ENCODE measurements at places on chromosomes 7 and 10.

GRCh38 chr10:63666836-63667383 lies 145.7 kb downstream of the REEP3 start:
- DNase-seq: no peak

DNA sequence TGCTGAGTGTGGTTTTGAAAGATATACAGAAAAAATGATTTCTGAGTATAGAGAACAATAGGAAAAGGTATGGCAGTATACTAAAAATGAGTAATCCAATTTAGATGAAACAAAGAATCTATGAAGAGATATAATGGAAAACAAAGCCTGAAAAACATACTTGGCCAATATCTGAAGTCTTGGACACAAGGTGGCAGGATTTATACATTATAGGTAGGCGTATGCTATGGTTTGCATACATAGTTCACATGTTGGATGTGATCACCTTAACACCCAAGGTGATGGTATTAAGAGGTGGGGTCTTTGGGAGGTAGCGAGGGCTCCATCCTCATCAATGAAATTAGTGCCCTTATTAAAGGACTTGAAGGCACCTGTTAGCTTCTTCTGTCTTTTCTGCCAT lies 34.5 kb upstream of the BPGM start:
- DNase-seq: no peak

- DNase-seq: no peak
Observed at GRCh38 chr10:32471232-32471631, 25.3 kb downstream of the CCDC7 start.

DNA sequence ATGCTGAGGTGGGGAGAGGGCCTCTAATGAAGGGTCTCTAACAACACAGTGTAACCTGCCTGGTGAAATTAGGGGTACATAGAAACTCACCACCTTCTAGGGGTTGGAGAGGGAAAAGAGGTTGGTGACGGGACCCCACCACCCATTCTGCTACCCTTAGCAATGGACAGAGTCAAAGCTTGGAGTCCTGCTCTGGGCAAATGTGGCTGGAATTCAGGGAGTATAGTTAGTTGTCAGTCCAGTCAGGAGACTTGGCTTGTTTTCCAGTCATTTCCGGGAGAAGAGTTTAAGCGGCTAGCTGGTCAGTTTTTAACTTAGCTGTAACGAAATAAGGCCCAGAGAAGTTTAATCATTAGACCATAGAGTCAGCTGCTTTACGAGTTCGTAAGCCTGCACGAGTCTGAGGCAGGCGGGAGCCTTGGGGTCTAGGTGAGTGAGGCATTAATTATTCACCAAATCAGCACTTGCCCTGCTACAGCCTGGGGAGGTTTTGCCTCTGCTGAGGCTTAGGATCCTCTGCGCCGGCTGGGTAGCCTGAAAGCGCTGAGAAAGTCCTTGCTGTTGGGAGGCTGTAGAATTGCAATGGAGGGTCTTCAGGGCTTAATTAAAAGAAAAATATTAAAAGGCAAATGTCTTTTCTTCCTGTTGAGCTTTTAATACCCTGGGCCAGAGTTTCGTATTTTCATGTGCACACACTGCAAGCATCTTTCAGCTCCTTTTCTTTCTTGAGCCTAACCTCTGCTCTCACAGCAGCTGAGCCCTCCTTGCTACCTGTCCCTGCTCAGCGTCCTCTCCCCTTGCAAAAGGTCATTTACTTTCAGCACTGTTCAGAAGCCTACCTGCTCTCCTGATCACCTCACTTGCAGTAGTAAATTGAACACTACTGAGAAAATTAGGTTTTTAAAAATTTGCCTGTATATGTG lies 1.5 kb upstream of the LAMB1 start:
- DNase-seq: no peak

DNA sequence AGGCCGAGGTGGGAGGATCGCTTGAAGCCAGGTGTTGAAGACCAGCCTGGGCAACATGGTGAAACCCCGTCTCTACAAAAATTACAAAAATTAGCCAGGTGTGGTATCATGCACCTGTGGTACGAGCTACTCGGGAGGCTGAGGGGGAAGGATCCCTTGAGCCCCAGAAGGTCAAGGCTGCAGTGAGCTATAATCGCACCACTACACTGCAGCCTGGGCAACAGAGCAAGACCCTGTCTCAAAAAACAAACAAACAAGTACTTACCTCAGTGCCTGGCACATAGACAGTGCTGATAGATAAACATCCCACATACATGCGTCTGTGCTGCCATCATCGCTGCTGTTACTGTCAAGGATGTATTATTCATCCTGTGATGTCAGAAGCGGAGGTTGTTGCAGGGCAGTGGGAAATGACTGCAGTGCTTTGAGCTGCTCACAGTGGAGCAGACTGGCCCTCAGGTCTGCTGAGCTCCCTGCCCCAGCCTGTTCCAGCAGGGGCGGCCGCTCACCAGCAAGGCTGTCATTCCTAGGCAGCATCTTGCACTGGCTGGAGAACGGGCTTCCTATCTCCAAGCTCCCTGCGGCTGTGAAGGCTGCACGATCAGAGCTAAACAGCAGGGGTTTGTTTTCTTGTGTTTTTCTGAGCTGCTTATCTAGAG lies 18.6 kb downstream of the FOXK1 start:
- no peak for DNase-seq

- no peak for DNase-seq
Observed at GRCh38 chr10:113709221-113709838, 29.6 kb downstream of the CASP7 start.

- DNase-seq: no peak
Observed at GRCh38 chr7:23467806-23468525, 2.3 kb downstream of the IGF2BP3 start.

DNA sequence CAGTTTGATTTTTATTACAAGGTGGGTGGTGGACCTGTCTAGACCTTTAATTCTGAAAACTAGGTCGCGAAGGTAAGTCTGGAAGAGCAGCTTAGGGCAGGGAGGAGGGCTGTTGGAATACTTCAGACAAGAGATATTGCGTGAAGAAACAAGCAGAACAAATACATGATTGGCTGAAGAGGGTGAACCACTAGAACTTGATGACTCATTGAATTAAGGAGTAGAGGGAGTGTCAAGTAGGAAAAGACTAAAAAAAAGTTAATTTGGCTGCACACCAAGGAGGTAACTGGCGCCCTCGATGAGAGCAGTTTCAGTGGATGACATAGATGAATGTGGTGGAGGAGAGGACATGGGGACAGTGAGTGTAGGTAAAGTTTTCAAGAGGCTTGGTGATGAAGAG lies 41.3 kb downstream of the WNT2 start:
- DNase-seq: no peak

DNA sequence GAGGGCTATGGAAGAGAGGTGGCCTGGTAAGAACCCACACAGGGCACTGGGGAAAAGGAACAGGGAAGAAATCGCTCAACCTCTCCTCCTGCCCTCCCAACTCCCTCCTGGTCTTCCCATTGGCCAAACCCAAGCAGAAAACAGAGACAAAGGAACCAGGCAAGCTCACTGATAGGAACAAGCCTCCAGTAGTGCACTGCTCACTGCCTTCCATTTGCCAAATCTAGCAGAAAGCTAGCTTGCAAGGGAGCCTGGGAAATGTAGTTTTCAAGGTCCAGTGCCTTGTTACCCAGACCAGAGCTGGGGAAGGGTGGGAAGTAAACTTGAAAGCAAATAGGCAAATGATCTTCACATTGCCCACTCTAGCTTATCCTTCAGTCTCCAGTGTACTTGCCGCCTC lies 556.1 kb upstream of the AUTS2 start:
- no peak for DNase-seq

DNA sequence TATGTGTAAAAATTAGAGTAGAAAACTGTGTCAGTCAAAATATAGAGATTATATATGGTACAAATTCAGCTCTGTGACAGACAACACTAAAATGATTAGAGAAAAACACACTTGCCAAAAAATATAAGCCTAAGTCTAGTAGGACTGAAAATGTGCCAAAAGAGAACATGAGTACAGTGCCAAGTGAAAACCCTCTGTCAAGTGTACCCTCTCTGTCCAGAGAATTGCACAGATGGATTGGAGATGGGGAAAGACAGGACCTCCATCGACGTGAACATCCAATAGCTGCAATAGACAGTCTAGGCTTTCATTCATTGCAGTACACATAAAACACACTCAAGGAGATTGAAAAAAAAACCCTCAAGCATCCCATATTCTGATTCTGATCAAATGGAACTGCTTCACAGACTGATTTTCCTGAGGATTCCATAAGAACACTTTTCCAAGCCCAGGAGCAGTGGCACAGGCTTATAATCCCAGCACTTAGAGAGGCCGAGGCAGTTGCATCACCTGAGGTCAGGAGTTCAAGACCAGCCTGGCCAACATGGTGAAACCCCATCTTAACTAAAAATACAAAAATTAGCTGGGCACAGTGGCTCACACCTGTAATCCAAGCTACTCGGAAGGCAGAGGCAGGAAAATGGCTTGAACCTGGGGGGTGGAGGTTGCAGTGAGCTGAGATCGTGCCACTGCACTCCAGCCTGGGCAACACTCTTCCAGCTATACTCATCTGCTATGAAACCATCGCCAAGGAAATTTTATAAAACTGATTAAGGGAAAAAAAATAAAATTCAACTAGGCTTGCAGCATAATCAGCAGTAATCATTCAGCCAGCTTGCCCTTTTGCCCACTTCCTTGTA lies 110.0 kb upstream of the TRIM24 start:
- DNase-seq: no peak

DNA sequence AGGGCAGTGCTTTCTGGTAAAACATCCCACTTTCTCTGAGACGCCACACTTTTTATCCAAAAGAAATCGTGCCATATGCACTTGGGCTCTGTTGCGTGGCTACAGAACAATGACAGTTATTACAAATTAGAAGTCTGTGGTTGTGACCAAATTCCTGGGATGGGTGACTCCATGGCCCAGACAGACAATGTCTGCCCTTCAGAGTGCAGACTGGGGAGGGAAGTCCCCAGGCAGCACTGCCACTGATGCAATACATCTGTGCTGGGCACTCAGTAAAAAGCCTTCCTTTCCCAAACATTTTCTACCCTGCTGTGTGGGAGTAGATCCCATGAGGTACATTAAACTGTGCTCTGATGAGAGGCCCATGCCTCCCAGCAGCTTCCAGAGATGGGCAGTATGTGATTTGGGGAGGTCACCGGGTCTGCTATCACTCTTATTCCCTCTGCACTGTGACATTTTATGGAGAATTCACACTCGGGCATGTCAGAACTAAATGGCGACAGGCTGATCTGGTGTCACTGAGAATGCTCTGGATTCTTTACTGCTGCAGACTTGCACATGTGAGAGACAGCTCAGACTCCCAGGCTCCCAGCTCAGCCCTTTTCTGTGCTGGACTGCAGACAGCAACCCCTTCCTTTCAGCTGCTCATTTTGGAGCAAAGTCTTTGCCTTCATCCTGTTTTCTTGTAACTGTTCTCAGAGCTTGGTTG lies 243.5 kb upstream of the ZNF32 start:
- no peak for DNase-seq

DNA sequence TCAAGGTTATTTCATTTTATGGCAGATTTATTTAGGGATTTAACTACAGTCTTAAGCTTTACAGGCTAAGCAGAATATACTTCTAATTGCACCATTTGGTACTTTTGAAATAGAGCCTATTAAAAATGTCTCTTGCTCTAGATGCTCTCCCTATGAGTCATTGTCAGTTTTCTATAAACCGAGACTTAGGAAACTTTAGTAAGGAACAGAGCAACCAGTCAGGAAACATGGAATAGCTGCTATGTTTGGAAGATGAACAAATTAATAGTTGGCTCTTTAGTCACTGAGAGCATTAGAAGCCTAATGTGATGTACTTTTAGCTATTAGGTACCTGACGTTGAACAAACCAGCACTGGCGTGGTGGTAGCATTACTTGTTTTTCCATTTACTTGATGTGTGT lies 35.3 kb downstream of the INPP5F start:
- no peak for DNase-seq

GRCh38 chr10:19245889-19246752 lies 197.5 kb downstream of the MALRD1 start:
- no peak for DNase-seq

DNA sequence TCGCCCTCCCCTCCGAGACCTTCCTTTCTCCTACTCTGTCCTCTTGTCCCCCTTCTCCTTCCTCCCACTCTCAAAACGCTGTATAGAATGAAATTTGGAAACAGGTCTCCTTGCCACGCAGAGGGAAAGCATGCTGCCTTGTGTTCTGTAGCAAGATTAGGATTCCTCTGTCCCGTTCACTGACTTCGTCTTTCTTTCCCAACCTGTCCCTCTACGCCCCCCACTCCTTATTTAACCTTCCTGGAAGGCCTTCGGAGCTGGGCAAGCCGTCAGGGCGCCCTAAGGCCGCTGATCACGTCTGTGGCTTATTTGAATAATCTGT lies 1.3 kb downstream of the HOXA9 start:
- no peak for DNase-seq

DNA sequence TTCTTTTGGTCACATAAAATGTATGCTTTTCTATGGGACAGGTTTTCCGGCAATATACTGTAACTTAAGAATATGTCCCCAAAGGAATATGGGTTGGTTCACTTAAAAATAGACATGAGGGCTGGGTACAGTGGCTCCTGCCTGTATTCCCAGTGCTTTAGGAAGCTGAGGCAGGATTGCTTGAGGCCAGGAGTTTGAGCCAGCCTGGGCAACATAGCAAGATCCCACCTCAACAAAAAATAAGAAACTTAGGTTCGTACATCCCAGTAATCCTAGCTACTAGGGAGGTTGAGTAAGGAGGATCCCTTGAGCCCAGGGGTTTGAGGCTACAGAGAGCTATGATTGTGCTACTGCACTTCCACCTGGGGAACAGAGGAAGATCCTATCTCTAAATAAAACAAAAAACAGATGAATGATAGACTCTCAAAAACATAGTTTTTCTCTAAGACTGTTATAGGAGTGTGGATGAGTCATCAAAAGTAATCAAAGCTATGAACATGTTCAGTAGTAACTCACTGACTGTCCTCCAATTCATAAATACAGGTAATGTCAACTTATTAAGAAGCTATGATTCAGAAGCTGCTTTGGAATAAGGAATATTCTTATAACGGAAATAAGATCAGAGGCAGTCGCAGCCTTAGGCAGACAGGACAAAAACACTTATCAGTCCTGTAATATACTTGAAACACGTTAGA lies 2.6 kb upstream of the SEC31B start:
- no peak for DNase-seq

DNA sequence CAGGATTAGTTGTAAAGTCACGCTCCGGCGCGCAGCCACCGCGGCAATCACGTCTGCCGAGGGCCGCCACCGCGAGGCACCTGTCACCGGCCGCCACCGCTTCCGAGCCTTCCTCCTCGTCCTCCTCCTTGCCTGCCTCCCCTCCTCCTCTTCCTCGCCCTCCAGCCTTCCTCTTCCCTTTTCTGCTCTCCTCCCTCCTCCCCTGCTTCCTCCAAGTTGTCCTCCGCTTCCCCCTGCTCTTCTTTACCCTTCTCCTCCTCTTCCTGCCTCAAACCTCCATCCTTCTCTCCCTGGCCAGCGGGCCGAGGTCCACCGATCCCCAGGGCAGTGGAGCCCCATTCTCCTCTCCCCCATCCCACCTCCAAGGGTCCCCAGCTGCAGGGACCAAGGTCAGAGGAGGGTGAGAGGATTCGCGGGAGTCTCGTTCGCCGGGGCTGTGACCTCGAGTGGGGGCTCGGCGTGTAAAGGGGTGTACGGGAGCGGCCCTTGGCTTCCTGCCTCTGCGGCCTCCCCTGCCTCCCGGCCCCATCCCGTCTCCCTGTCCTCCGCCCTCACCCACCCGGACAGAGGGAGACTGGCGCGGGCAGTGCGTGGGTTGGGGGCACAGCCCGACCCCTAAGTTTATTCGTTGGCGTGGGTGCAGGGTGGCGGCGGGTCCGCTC lies 89.5 kb upstream of the PAX2 start:
- DNase-seq: no peak

GRCh38 chr7:157792241-157793086 lies 455.7 kb downstream of the DNAJB6 start:
- no peak for DNase-seq

- DNase-seq: no peak
Observed at GRCh38 chr10:35236739-35237138, 99.6 kb upstream of the CCNY start.

- DNase-seq: no peak
Observed at GRCh38 chr10:120131183-120131582, 238.7 kb downstream of the SEC23IP start.

Measured in stimulated activated CD8-positive, alpha-beta memory T cell treated with anti-CD3 and anti-CD28 coated beads, Interleukin-4, amount 100 ng/mL, for 1 hour (primary cell).